ENCODE measurements at places on chromosomes 12 and 14. TPM values are rescaled to one million over a fixed set of nuclear protein-coding genes. Genes with fewer than 3 reads are reported as not detected.
A peak's percentile ranks its signal among the peaks of the same experiment; 100 is the strongest.

- no peak overlapping the region for H3K27ac ChIP-seq
- H3K27me3 ChIP-seq, result no peaks in the 10 kb centered on the region
- H3K4me3 ChIP-seq, result no peak overlapping the region
- H3K4me1 ChIP-seq, result no peaks in the 10 kb centered on the region
- no peak for DNase-seq
- no peaks in the 10 kb centered on the region for H3K36me3 ChIP-seq
Observed at GRCh38 chr14:69349091-69349777, 48.9 kb downstream of the ERH start.

GRCh38 chr14:76395161-76395560, 19.2 kb downstream of the ESRRB start:
- H3K36me3 ChIP-seq, result no peaks in the 10 kb centered on the region
- no peaks in the 10 kb centered on the region for H3K27me3 ChIP-seq
- no peaks in the 10 kb centered on the region for H3K4me1 ChIP-seq
- no peak overlapping the region for H3K4me3 ChIP-seq

DNA sequence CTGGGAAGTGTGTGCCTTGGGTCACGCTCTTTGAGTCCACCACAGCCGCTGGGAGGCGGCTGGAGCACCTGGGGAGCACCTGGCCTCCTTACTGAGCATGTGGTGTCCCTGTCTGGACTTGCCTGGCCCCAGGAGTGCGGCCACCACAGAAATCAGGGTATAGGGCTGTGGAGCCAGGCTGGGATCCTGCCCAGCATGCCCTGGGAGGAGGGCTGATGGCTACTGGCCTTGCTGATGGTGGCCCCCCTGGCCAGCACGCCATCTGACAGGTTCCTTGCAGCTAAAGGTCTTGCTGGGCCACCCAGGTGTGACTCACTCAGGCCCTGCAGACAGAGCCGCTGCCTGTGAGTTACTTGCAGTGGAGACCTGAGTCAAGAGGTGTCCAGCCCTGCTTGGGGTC, 6.0 kb downstream of the ULK1 start:
- no peak overlapping the region for H3K4me3 ChIP-seq
- H3K4me1 ChIP-seq, result no peaks in the 10 kb centered on the region
- H3K27me3 ChIP-seq, result no peaks in the 10 kb centered on the region
- H3K27ac ChIP-seq, result no peak overlapping the region
- DNase-seq, result peak; percentile 62

DNA sequence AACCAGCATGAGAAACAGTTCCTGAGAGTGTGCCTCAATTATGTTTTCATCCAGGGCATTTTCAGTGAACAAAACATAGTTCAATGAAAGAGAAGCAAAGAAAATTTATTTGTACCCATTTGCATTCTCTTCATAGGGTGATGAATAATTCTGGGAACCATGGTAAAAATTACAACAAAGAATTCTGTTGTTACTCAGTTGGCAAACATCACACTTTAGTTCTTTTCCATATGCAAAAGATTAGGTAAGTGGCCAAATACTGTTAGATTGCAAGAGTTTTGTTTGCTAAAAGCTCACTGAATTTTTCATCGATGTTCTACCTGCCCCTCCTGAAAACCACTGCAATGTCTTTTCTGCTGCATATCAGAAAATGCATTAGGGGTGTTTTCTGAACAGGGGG, 132.4 kb upstream of the RGS6 start:
- no peak overlapping the region for H3K27ac ChIP-seq
- no peaks in the 10 kb centered on the region for H3K4me1 ChIP-seq
- H3K27me3 ChIP-seq, result no peaks in the 10 kb centered on the region
- no peak overlapping the region for H3K4me3 ChIP-seq

GRCh38 chr14:59460378-59460777, 4.8 kb downstream of the GPR135 start:
- DNase-seq, result no peak
- H3K27ac ChIP-seq, result no peak overlapping the region

DNA sequence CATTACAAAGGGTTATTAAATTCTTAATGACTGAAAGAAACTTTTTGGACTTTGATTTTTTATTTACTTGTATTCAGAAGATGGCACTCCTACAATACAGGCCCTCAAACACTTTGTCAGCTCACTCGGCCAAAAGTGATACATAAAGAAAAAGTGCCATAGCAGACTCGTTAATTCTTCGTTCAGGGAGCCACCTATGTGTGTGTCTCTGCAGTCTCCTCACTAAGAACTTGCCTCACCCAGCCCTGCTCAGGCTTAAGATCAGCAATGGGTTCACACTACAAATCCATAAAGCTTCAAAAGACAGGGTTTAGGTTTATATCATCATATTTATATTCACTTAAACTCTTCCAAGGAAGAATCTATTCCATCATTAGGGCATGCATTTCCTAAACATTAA, 11.5 kb downstream of the DCP1B start:
- H3K4me1 ChIP-seq, result no peaks in the 10 kb centered on the region
- H3K27ac ChIP-seq, result no peak overlapping the region
- H3K27me3 ChIP-seq, result no peaks in the 10 kb centered on the region
- peaks cover 2% of the 10 kb centered on the region for H3K36me3 ChIP-seq
- H3K4me3 ChIP-seq, result no peak overlapping the region
- no peak for DNase-seq

DNA sequence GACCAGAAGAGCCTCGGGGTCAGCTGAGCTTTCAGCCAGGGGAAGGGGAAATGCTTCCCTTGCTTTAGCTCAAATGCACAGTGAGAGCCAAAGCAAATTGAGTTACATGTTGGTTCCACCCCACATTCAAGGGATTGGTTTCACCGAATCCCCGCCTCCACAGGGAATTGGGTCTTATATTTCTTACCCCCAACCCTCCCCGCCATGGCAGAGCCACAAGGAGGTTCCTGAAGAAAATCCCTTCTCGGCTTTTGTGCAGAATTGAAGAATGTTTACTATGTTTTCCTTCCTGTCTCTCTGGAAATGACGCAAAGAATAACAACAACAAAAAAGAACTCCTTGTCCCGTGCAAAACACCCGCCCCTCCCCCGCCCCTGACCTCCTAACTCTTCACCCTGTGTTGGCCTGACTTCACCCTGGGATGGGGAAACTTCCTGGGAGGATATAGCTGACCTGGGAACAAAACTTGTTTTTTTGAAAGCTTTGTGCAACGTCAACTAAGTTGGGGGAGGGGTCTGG, 21.9 kb upstream of the CIPC start:
- H3K27me3 ChIP-seq, result no peaks in the 10 kb centered on the region
- no peaks in the 10 kb centered on the region for H3K36me3 ChIP-seq
- DNase-seq, result peak; percentile 81
- no peaks in the 10 kb centered on the region for H3K4me1 ChIP-seq
- H3K27ac ChIP-seq, result no peak overlapping the region

DNA sequence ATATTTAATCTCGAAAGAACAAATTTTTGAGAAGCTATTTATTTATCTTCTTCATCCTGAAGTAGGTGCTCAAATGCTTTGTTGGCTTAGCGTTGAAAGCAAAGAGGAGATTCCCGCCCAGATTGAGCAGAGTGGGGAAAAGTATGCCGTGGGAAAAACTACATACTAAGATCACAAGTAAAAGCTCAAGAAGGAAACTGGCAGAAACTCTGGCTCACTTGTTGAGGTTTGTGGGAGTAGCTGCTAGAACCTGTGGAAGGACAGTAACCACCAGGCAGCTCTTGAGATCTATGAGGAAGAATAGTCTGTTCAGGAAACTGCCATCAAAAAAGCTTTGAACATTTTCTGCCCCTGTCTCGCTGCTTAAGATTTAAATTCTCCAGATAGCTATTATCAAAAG, 3.9 kb downstream of the MYRFL start:
- no peak overlapping the region for H3K4me3 ChIP-seq
- H3K27me3 ChIP-seq, result no peaks in the 10 kb centered on the region
- no peak for DNase-seq
- no peaks in the 10 kb centered on the region for H3K36me3 ChIP-seq

DNA sequence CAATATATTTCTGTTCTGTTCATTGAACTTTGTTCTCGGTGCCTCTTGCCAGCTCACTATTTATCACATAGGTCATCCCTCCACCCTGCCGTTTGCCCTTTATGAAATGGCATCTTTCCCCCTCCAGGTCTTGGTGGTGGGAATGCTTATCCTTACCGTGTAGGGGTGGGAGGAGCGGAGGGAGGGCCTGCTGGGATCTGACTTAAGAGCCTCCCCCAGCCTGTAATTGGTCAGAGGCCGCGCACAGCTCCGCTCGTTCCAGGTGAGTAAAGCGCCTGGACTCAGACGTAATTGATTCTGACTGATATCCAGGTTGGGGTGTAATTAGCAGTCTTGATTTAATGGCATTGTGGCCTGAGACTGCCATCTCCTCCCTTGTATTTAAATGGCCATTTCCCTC, 185.3 kb downstream of the TSPAN9 start:
- no peaks in the 10 kb centered on the region for H3K4me1 ChIP-seq
- no peak overlapping the region for H3K4me3 ChIP-seq
- no peak for DNase-seq
- no peaks in the 10 kb centered on the region for H3K36me3 ChIP-seq
- H3K27me3 ChIP-seq, result no peaks in the 10 kb centered on the region

GRCh38 chr12:44296624-44297197, 460.8 kb downstream of the TMEM117 start:
- H3K4me1 ChIP-seq, result no peaks in the 10 kb centered on the region
- no peak for DNase-seq
- H3K27me3 ChIP-seq, result no peaks in the 10 kb centered on the region

GRCh38 chr14:75979071-75979571, 2.7 kb downstream of the TGFB3 start:
- no peaks in the 10 kb centered on the region for H3K36me3 ChIP-seq
- no peak for DNase-seq
- H3K4me3 ChIP-seq, result peak overlapping the region; percentile 84

- H3K27me3 ChIP-seq, result no peaks in the 10 kb centered on the region
- no peak overlapping the region for H3K4me3 ChIP-seq
- H3K36me3 ChIP-seq, result no peaks in the 10 kb centered on the region
- no peaks in the 10 kb centered on the region for H3K4me1 ChIP-seq
- DNase-seq, result no peak
Observed at GRCh38 chr12:9405886-9406563, 197.8 kb upstream of the PZP start.

DNA sequence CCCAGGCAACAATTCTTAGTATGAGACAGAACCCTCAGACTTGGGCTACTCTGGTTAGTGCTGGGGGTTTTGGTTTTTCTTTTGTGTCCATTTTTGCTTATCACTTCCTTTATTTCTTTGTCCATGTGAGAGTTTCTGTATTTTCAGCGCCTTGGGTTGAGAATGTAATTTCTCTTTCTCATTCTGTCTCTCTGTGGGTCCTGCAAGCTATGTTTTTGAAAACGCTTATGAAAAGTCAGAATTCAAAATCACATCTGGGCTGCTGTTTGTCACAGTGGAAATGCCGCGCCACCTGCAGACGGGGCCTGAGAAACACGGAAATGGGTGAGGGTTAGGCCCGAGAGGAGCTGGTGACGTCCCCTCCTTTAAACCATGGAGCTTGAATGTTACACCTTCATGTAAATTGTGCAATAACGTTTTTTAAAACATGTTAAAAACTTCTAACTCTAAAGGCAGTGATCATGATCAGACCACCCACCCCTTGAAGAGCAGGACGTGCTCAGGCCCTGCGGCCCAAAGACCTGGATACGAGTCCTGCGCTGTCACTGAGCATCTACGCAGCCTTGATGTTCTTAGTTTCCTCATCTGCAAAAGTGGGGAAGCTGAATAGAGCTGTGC, 26.1 kb downstream of the JDP2 start:
- H3K4me3 ChIP-seq, result no peak overlapping the region
- DNase-seq, result peak; percentile 70
- no peaks in the 10 kb centered on the region for H3K36me3 ChIP-seq
- H3K27ac ChIP-seq, result peak overlapping the region; percentile 93

DNA sequence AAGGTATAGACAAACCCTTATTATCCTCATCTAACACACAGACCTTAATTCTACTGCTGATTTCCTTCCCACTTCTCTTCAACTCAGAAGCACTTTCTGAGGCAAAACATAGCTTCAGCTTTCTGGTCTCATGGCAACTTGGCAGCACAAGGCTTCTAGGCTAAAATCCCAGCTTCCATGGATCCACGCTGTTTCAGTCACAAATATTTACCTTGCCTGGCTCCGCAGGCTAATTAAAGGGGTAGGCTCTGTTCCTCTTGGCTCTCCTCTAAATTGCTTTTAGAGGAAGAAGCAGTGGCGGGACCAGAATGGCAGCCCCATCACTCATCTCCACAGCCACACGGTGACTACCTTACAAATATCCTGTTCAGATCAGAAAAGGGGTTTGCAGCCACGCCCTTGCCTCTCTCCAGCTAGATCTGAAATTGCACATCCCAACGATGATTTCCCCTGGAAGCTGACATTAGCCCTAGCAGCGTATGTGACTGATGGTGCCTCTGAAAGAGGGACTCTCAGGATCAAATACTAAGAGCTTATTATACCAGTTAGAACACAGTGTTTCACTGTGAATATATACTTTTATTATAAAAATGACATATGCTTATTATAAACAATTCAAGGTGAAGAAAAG, 221.5 kb upstream of the NUDT4 start:
- no peak overlapping the region for H3K27ac ChIP-seq
- H3K4me3 ChIP-seq, result no peak overlapping the region
- H3K4me1 ChIP-seq, result no peaks in the 10 kb centered on the region
- no peaks in the 10 kb centered on the region for H3K36me3 ChIP-seq
- no peaks in the 10 kb centered on the region for H3K27me3 ChIP-seq
- DNase-seq, result no peak

DNA sequence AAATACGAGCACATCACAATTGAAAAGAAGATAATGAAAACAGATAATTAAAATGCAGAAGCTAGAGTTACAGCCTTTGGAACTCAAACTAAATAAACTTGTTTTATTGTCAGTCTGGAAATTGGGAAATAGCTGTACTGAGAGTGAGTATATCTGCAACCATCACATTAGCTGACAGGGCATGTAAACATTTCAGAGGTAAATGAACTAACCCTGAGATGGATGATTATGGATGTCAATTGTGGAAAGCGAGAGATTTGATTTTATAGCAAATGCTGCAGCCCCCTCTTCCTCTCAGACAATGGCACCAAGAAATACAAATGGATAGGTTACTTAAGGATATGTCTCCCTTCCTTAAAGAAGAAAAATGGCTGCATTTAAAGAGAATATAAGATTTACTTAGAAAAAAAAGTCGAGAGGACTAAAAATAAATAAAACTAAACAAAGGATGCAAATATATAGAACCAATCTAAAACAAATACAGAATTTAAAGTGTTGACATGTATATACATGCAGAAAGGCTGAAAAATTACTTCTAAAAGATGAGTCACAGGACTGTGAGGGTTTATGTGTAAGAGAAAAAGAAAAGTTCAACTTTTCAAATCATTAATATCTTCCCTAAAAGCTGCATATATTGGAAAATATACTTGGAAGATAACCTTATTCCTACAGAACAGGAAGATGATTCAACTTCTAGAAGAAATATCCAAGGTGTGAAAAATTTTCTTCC, 120.3 kb upstream of the FLRT2 start:
- no peaks in the 10 kb centered on the region for H3K36me3 ChIP-seq
- no peak overlapping the region for H3K27ac ChIP-seq
- H3K4me3 ChIP-seq, result no peak overlapping the region
- H3K27me3 ChIP-seq, result no peaks in the 10 kb centered on the region
- DNase-seq, result no peak
- H3K4me1 ChIP-seq, result no peaks in the 10 kb centered on the region

The NEUROD4 gene
- total RNA-seq, result not detected

The ANKS1B gene
- total RNA-seq, result 30.0 TPM

The KCNC2 gene
- not detected for total RNA-seq

The GLIPR1L1 gene
- not detected for total RNA-seq

The FERMT2 gene
- 205 TPM for total RNA-seq

The LIN7A gene
- total RNA-seq, result 5.7 TPM

Measured in aorta (tissue), 5 donors.